ENCODE measurements at places on chromosomes 4 and X.

- DNase-seq, result no peak
Observed at GRCh38 chr4:128337863-128338262, 50.2 kb upstream of the PGRMC2 start.

- DNase-seq, result no peak
Observed at GRCh38 chr4:163688856-163689255, 194.4 kb downstream of the TMA16 start.

GRCh38 chr4:3176367-3177229 lies 72.4 kb upstream of the MSANTD1 start:
- no peak for DNase-seq

DNA sequence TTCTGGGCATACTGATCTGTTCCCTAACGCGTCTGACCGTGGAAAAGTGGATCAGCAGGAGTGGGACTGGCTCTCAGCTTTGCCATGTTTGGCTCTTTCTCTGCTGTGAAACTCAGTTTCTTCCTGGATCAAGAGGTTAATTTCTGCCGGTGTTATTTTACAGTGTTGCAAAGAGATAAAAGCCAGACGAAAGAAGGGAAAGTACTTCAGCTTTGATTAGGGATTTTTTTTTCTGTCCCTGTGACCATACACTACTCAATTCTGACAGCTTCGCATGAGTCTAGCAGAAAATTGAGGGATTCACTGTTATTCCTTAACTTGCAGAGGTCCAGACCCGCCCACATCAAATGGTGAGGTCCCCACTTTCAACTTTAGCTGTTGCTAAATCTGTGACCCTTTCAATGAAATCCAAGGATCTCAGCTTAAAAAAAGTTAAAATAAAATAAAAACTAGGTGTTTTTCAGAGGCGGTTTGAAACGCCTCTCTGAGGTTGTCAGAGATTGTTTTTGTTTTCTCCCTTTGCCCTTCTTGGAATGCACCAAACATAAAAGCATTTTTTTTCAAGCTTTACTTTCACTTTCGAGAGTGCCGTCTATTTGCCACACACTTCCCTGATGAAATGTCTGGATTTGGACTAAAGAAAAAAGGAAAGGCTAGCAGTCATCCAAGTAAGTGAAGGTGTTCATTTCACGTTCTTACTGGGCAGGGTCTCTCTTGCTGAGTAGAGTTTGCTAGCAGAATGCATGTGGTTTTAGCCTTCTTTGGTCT lies at the start of gene TLR3:
TLR3 (plus strand) TSS at position 576 of the 768 bp plus-strand sequence. CDS start 7,464 bp downstream, outside the sequence.
- DNase-seq, result peak; percentile 52

GRCh38 chr4:145791988-145792387 lies 112.0 kb downstream of the C4orf51 start:
- no peak for DNase-seq

DNA sequence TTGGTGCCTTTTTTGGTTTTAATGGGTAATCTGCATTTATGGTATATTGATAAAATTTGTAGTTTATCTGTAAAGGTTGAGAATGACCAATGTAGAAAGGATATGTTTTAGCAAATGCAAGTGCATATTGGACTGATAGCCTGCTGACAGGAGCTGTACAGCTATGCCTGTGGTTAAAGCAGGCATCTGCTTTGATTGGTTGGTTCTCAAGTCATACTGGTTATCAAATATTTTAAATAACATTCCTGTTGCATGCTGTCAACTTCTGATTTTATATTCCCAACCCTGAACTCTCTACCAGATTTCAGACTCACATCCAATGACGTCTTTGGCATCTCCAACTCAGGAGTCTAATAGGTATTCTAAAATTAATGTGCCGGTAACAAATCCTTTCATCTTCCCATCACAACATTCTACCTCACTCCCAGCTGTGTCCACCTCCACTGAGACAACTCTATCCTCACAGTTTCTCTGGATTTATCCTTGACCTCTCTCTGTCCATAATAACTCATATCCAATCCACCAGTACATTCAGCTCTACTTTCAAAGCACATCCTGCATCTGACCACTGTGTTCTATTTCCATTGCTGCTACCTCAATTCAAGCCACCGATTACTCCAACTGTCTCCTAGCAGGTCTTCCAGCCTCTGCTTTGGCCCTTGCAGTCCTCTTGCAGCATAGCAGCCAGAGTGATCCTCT lies 125.7 kb downstream of the CAMK2D start:
- DNase-seq, result no peak

- DNase-seq, result no peak
Observed at GRCh38 chr4:141153751-141154510, 20.7 kb upstream of the RNF150 start.

DNA sequence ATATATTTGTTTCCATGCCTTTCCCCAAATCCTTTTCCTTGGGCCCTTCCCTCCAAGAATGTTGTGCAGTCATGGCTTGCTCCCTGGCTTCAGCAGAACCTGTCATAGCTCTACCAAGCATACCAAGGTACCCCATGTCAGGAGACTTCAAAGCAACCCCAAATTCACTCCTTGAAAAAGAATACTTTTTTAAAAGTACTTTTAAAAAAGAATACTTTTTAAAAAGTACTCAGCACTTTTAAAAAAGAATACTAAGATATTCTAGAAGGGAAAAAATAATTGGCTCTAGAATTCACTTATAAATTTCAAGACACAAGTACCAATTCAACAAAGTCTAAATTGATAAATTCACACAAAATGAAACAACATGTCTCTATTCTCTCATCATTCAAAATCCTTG lies 76.0 kb downstream of the NR3C2 start:
- DNase-seq, result no peak

DNA sequence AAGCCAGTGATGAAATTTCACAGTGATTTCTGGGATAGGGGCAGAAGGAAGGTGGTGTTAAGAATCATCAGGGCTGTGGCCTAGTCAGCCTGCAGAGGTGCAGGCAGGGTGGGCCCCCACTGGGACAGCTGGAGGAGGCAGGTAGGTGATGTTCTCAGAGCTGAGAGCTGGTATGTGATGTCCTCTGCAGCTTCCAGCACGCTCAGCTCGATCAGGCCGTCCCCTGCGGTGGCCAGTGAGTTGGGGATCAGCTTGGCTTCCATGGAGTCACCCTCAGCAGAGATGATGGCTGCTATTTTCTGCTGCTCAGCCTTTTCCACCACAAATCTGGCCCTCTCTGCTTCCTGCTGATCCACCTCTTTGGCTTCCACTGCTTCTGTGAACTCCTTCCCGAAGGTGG lies 81.1 kb downstream of the IL1RAPL2 start:
- DNase-seq, result no peak

GRCh38 chrX:21838937-21839333 lies 482 bp upstream of the MBTPS2 start:
- DNase-seq, result peak; percentile 6
